ENCODE measurements at places on chromosomes 13 and 19.

DNA sequence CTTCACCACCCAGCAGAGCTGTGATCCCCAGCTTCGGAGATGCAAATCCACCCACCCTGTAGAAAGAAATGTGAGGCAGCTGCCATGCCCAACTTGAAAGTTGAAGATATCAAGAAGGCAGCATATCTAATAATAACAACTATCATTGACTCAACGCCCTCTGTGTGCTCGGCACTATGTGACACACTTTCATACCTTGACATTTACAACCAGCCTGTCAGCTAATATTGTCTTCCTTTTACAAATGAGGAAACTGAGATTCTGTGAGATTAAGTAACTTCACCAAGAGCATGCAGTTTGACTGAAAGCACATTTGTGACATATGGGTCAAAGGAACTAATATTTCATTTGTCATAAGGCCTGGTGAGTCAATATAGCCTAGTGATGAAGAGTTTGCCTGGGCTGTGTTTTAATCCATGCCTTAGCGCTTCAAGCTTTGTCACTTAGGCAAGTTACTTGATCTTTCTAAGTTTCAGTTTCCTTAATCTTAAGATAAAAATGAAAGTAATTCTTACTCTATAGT lies 137.0 kb downstream of the FLT1 start:
- no peak for DNase-seq

- DNase-seq: no peak
These were observed 7.4 kb downstream of the CHST8 start for GRCh38 chr19:33628921-33629825.

GRCh38 chr19:54551950-54552912 lies 21.4 kb upstream of the LILRA2 start:
- no peak for DNase-seq

DNA sequence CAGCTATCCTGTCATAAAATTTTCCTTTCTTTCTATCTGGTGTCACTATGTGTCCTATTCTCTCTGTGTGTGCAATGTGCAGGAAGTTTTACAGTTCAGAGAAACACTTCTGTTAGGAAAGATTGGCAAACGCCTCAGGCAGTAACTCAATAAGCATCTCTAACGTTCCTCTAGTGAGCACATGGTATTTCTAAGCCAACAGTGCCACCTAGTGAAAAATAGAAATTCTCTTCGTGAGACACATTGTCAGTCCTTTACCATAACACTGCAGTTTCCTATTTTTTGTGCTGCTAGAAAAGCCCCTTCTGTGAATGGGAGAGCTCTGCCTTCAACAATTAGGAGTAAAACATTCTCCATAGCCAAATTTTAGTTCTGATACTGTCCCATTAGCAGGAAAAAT lies 50.7 kb downstream of the ZNF723 start:
- no peak for DNase-seq

GRCh38 chr19:42386974-42387707 lies 3.0 kb downstream of the CNFN start:
- peak; percentile 30 for DNase-seq

DNA sequence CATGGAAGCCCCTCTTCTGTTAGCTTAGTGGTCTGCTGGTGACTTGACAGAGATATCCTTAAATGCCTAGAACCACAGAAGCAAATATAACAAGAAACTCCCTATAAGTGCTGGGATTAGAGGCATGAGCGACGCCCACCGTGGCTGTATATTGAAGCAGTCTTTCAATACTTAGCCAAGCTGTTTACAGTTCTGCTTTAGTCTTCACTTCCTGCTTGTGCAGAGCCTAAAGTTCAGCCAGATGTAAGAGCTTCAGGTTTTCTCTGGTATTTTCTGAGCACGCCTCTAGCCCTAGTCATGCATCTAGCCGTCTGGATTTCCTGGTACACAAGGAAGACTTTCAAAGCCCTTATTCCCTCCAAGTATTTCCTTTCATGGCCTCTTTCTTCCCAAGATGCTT lies 28.5 kb downstream of the TRPM4 start:
- no peak for DNase-seq

DNA sequence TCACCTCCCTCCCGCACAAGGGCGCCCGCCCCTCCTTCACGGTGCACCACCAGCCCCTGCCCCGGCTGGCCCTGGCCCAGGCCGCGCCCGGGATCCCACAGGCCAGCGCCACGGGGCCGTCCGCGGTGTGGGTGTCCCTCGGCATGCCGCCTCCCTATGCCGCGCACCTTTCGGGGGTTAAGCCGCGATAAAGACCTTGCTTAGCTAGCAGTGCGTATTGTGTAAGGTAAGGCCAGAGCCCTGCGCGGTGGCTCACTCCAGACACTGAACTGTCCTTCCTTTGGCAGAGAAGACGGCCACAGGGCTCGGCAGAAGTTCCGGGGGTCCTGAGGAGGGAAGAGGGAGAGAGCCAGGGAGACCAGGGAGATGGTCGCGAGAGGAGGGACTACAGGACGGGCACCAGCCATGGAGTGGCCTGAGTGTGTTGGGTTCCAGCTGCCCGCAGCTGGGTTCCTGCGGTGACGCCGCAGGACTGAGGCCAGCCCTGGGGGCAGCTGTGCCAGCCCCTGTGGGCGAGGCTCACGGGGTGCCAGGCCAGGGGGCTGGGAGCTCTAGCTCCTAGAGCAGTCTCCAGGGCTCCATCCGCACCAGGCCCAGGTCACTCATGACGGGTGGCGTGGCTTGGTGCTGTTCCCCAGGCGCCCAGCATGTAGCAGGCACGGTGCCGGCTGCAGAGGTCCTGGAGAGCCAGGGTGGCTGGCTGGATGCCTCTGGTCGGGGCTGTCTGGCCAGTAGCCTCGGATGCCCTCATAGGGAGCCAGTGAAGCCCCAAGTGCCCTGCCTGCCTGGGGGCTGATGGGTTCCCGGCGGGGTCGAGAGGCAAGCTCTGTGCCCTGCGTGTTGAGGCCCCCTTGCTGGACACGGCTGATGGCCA lies 7.7 kb downstream of the PLEKHJ1 start:
- DNase-seq: no peak

DNA sequence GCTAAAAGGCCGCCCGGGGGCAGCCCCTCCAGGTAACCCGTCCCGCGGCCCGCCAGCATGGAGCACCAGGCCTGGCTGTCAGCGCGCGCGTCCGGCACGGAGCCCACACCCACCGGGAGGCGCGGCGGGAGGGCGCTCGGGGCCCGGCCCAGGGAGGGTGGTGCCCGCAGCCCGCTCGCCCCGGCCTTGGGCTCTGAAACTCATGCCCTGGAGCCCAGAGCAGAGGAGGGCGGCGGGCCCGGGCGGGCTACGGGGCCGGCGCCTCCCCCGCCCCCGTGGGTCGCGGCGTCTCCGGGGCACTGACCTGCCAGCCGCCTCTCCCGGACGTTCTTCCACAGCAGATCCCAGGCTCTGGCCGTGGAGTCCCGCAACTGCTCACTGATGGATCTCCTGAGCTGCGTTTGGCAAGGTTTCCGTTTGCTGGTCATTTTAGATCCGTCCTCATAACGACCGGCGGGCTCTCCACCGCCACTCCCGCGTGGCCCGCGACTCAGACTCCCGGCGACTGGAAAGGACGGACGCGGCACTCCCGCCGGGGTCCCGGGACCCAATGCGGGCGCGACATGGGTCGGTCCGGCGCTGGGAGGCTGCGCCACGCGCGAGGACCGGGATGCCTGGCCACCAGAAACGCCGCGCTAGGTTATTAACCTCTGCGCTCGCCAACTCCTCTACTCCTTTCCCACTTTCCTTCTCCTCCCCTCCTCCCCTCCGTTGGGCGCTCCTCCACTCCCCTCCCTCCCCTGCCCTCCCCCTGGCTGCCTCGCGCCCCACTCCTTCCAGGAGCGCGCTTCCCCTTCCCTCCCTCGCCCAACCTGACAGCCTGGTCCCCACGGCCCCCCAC lies 64.7 kb upstream of the STARD13 start:
- peak; percentile 0 for DNase-seq

DNA sequence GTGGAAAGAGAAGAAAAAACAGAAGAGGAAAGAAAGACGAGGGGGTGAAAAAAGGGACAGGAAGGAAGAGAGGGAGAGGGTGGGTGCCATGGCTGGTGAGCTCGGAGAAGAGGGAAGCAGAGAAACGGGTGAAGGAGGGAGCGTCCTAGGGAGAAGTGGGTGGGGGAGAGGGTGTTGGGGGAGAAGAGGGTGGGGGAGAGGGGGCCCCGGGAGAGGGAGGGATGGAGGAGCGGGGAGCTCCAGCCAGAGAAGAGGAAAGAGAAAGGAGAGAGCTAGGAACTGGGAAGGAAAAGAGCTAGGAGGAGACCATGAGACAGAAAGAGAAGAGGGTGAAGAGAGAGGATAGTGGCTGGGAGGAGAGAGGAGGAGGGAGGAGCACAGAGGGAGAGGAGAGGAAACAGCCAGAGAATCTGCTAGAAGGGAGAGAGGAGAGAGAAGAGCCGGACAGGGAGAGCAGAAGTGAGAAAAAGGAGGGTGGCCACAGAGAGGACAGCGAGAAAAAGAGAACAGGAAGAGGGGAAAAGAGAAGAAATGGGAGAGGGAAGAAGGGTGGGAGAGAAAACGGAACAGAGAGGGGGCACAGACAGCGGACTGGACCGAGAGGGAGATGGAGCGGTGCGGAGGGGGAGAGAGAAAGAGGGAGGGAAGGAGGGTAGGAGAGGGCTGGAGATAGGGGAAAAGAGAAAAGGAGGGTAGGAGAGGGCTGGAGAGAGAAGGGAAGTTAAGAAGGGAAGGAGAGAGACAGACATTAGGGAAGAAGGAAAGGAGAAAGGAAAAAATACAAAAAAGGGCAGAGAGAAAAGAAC lies 11.9 kb upstream of the GARIN5A start:
- no peak for DNase-seq

GRCh38 chr19:2032296-2032941 lies 16.9 kb upstream of the BTBD2 start:
- no peak for DNase-seq

DNA sequence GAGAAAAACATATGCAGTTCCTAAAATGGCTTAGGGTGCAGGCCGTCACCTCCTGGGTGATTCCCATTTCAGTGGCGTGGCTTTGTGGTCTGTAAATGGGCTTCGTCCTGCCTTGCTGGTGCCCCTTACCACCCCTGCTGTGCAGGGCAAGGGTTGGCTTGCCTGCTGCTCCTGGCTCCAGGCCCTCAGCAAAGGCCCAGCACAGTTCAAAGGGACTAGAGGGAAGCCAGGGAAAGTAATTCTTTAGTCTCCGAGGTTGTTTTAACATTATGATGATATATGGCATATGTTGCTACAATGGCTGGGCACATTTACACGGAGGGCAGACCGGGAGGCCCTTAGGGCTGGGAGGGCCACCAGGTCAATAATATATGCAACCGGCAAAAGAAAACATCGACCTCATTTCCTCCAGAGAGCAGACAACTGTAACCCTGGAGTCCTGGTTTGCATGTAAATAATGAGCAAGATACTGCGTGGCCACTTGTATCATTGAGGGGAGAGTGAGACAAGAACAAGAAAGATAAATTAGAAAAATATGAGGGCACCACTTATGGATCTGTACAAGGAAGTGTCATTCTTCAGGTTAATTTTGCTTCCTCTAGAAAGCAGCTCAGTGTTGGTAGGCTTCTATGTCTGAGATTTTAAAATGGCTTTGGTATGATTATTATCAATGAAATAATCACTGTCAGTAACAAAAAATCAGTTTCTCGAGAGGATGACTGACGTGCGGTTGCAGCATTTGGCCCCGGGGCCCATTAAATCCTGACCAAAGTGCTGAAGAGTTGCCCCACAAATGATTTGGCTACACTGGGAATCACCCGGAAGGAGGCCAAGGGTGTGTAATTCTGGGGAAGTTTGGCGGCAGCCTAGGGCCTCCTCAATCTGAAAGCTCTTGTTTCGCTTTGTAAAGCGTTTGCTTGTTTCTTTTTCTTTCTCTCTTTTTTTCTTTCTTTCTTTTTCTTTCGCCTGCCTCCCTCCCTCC lies 32.8 kb upstream of the URI1 start:
- DNase-seq: no peak

GRCh38 chr19:39372047-39372802 lies 18.7 kb downstream of the PAF1 start:
- DNase-seq: no peak

DNA sequence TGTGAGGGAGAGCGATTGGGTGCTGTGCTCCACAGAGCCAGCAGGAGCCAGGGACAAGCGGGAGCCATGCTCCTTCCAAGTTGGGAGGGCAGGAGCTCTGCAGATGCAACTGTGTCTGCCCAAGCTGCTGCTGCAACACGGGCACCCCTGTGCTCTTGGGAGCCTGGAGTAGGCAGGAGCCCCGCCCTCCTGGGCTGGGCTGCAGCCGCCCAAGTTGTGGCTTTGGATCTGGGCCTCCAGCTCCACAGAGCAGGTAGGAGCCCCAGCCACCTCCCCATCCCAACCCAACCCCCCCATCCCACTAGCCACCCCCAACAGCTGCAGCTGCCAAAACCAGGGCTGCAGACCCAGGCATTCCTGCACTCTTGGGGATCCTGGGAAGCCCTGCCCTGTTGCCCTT lies 39.9 kb upstream of the FLT1 start:
- DNase-seq: no peak

- no peak for DNase-seq
These were observed 92.0 kb upstream of the SPATA13 start for GRCh38 chr13:24068472-24068871.

DNA sequence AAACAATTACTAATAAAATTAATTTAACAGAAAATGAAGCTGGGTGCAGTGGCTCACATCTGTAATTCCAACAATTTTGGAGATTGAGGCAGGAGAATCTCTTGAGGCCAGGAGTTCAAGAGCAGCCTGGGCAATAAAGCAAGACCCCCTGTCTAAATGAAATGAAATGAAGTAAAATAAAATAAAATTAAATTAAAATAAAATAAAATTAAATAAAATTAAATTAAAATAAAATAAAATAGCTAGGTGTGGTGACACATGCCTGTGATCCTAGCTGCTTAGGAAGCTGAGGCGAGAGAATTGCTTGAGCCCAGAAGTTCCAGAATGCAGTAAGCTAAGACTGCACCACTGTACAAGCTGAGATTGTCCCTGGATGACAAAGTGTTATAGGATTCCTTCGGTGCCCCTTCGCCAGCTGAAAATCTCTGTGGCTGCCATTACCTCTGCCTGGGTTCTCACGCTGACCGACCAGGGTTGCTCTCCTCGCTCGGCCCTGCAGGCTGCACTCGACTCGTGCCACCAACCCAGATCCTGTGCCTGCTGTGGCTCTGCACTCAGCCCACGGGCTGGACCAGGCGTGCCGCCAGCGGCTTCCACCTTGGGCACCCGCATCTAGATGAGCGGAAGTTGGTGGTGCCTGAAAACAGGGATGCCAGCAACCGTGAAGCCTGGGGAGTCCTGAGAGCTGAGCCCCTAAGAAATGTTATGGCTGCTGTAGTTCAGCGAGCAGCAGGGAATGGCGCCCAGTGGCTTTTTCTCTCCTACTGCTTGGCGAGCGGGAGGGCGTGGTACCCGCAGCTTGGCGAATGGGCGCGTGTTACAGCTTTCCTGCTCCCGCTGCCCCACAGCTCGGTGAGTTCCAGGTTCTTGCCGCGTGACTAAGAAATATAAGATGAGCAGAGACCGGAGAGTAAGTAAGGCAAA lies 539.2 kb upstream of the PCDH9 start:
- no peak for DNase-seq

DNA sequence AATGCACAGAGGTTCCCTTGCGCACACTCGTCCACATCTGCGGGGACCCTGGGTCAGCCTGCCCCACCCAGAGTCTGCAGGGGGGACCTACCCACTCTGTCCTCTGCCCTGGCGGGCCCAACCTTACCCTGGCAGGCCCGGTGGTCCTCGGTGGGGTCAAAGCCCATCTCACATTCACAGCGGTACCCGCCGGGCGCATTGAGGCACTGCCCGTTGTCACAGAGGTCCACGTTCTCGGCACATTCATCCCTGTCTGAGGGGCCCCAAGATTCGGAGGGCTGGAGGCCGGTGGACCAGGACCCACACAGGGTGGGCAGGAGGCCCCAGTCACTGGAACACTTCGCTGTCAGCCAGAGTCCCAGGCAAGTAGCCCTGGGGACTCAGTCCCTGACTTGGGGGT lies 38.5 kb downstream of the FBN3 start:
- DNase-seq: no peak
